ENCODE measurements at places on chromosomes 12 and 14. TPM values are rescaled to one million over a fixed set of nuclear protein-coding genes. Genes with fewer than 3 reads are reported as not detected.

RGS6 gene
- total RNA-seq: 0.54 TPM

GRCh38 chr12:54861927-54862326 is 7.6 kb downstream of the MUCL1 start:
- DNase-seq: no peak

KRT3 gene
- total RNA-seq: not detected

B3GNT4 gene
- total RNA-seq: 0.27 TPM

TAS2R19 gene
- 5.4 TPM for total RNA-seq

DNA sequence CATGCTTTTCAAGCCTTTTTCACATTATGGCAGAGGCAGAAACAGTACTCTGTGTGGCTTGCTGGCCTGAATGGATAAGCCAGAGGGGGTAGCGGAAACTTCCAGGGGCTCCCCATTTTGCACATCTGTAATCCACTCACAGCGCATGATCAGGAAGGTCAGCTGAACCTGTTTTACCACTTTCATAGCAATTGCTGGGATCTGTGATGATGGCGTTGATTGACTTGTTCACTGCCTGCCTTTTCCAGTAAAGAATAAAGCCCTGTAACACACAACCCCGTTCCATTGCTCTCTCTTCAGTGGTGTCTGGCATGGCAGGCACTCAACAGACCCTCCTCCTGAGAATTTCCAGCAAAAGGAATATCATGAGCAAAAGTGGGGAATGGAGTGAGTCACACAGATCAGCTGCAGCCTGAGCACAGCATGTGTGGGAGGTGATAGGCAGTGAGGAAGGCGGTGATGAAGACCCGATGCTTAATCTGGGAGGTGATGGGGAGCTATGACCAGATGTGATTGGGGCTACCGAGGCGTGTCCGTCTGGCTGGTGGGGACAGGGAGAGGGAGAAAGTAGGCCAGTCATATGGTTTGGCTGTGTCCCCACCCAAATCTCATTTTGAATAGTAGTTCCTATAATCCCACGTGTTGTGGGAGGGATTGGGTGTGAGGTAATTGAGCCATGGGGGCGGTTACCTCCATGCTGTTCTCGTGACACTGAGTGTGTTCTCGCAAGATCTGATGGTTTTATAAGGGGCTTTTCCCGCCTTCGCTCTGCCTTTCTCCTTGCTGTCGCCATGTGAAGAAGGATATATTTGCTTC is 44.7 kb upstream of the CHST11 start:
- DNase-seq: no peak

DNA sequence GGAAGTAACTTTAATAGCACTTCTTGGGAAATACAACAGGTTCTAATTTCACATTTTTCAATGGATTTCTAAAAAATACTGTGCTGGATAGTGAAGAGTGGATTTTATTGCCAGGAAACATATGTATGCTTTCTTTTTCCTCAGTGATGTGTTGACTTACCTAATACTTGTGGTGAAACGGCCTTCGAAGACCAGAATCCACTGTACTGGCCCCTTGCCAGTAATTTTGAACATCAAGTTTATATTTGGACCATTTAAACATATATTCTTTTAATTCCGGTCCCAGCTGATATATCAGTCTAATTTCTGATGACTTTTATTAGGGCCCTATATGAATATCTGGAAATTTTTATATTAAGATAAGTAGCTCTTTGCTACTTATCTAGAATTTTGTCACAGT is 1.8 kb downstream of the MSRB3 start:
- peak; percentile 73 for DNase-seq

GRCh38 chr12:58917699-58918468 is 2.4 kb downstream of the LRIG3 start:
- DNase-seq: no peak

CCDC197 gene
- not detected for total RNA-seq

DNA sequence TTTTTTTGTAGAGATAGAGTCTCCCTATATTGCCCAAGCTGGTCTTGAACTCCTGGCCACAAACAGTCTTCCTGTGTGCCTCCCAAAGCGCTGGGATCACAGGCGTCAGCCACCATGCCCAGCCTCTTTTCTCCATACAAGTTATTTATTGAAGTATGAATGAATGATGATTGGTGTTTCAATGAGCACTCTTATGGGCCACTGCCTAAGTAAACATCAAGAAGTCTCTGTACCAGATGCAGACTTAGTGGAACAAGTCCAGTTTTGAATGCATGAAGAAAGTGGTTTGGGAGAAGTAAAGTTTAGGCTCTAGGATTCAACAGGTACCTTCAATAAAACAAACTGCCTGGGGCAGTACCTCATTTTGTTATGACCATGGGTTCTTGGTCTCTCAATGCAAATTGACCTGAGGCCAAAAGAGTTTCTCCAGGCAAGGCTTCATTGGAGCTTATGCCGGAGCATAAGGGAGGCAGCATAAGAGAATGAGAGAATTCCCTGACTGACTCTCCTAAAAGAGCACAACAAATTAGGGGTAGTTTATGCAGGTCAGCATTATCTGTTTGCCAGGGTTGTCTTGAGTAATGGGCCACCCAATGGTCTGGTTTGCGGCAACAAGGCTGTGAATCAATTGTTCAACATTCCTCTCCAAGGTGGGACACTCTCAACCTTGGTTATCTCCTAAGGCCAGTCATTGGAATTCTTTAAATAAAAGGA is 1.1 kb upstream of the GMFB start:
- DNase-seq: no peak

GRCh38 chr12:108289350-108290161 is 49.6 kb downstream of the CMKLR1 start:
- no peak for DNase-seq

LTBP2 gene
- 0.27 TPM for total RNA-seq

DNA sequence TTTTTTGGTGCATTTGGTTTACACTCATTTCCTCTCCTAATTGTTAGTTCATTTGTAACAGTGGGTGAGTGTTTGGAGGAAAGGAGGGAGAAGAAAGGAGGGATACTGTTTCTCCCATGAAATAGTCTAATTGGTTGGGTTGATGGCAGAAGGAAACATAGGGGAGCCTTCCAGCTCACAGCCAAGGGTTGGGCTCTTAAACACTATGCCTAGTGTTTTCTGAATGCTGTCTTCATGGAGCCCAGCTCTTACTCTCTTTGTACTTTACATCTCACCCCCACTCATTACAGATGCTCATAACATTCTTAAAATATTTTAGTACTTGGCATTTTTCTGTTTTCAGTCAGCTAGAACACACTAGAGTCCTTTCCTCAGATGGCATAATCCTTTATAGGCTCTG is 38.2 kb downstream of the BAZ2A start:
- DNase-seq: no peak

SIRT4 gene
- total RNA-seq: 1.1 TPM

- DNase-seq: no peak
These were observed 311.8 kb downstream of the RERGL start for GRCh38 chr12:17778242-17778641.

GRCh38 chr12:24505366-24506015 is 443.4 kb downstream of the BCAT1 start:
- no peak for DNase-seq

KRT83 gene
- not detected for total RNA-seq

DNA sequence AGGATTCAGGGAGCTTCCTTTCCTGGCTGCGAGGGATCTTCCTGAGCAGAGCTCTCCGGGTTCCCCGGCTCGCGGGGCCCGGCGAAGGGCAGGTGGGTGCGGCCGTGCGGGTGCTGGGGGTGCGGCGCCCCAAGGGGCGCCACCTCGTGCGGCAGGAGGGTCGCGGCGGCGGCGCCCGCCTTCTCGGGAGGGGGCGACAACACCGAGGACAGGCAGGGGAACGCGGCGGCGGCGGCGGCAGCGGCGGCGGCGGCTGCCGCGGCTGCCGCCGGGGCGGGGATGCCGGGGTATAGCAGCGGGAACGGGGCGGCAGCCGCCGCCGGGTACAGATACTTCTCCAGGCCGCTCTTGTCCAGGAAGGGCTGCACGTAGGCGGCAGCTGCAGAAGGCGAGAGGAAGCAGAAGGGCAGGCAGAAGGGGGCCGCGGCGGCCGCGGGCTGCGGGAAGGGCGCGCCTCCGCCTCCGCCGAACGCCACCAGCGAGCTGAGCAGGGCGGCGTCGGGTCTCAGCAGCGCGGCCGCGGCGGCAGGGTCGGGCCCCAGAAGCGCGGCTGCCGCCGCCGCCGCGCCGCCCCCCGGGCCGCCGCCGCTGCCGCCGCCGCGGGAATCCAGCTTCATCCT is 2.7 kb downstream of the BHLHE41 start:
- DNase-seq: no peak

GPR162 gene
- 29.6 TPM for total RNA-seq

GRCh38 chr12:65362234-65363031 is 84.0 kb downstream of the MSRB3 start:
- DNase-seq: no peak
